Hepatocyte (in vitro differentiated cells): ENCODE measurements at places on chromosomes 7 and 10.

DNA sequence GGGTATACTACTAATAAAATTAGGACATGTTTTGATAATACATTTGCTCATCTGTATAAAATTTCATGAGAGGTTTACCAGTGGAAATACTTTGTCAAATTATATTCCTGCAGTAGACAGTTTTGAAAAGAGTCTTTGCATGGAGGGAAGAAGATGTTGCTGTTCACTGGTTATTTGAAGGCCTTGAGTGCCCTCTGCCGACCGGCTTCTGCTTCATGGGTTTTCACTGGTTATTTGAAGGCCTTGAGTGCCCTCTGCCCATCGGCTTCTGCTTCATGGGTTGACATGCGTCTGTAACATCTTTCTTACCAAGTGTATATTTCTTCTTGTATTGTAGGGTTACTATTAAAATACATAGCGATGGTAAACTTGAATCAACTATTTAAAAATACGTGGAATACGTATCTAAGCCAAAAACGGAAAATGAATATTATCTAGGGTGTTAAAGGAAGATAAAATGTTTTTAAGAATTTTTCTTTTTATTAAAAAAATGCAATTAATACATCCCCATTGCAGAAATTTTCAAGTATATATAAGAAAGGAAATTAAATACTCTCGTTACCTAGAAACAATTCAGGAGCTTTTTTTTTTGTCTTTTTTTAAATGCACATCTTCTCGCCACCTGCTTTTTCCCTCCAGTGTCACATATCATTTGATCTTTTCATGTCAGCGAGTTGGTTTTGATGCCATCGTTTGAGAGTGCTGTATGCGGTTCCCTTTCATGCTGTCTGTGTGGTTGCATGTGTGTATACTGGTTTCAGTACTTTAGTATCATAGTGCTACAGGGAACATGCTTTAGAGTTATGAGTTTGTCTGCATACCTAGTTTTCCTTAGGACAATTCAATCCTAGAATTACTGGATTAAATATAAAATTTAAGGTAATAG, 73.4 kb downstream of the SHH start:
- DNase-seq: peak; percentile 78

DNA sequence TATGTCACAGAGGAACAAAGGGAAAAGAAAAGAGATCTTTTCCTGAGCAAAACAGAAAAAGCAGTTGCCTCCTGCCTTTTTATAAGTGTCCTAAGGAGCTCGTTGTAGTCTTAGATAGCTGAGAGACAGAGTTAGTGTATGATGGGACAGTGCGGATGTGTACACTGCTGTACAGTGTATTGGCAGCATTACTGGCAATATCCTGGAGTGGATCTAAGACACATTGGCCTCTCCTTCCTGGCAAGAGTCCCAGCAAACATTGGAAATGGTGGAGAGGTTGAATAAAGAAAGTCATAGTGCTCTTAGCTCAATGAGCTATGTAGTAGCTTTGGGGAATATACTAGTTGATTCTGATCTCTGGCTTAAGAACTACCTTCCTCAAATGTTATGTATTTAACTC, 22.7 kb downstream of the GARS1 start:
- DNase-seq: no peak

DNA sequence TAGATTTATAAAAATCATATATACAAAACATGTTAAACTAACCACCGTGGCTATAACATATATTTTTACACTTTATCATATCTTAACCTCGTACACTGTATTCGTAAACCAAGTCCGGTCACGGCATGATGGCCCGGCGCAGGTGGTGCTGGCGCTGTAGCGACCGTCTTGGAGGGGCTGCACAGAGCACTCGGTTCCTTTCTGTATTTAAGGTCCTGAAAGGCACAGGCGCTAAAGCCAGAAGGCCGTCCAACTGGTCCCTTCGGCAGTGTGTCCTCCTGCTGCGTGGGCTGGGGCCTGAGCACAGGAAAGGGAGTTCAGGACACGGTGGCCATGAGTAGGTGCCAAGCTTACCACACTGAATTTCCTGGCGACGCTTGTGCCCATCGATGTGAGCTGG, 33.8 kb downstream of the AMZ1 start:
- no peak for DNase-seq

DNA sequence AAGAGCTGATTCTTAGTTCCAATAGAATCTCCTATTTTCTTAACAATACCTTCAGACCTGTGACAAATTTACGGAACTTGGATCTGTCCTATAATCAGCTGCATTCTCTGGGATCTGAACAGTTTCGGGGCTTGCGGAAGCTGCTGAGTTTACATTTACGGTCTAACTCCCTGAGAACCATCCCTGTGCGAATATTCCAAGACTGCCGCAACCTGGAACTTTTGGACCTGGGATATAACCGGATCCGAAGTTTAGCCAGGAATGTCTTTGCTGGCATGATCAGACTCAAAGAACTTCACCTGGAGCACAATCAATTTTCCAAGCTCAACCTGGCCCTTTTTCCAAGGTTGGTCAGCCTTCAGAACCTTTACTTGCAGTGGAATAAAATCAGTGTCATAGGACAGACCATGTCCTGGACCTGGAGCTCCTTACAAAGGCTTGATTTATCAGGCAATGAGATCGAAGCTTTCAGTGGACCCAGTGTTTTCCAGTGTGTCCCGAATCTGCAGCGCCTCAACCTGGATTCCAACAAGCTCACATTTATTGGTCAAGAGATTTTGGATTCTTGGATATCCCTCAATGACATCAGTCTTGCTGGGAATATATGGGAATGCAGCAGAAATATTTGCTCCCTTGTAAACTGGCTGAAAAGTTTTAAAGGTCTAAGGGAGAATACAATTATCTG, 1.6 kb downstream of the LRRTM3 start:
- no peak for DNase-seq

GRCh38 chr10:113056441-113057021, 106.5 kb downstream of the TCF7L2 start:
- DNase-seq: peak; percentile 41

GRCh38 chr10:131431533-131431932, 120.0 kb upstream of the TCERG1L start:
- no peak for DNase-seq

- DNase-seq: no peak
Observed at GRCh38 chr7:8481752-8482446, 48.5 kb downstream of the NXPH1 start.

DNA sequence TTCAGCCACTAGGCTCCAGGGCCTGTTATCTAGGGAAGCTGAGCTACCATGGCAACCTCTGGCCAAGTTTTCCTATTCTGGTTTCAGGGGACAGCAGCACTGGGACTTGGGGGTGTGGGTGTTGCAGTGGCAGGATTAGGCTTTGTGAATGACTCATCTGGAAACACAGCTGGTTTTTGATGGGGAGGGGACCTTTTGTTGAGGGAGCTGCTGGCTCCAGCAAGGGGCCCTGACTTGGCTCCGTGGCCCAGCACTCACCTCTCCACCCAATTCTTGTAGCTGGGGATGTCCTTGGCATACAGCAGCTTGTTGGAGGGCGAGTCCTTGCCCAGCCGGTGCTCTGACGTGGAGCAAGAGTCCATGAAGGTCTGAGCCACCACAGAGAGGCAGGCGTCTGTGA, 435.9 kb downstream of the PLXNA4 start:
- no peak for DNase-seq

- peak; percentile 92 for DNase-seq
Observed at GRCh38 chr10:11875494-11876281, 52.5 kb downstream of the PROSER2 start.

DNA sequence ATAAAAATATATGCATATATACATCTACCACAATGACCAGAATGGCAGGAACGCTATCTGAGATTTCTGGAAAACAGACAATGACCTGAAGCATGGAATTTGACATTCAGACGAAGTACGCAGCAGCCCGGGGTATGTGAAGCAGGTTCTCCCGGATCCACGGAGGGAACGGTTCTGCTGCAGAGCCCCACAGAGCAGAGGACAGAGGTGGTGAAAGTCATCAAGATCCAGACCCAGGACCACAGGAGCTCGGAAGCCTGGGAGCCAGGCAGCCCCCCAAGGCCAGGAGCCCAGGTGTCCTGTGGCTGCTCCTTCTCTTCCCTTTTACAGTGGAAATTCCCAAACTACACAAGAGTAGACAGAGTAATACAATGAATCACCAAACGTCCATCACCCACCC, 42.1 kb upstream of the DNAAF5 start:
- DNase-seq: no peak

DNA sequence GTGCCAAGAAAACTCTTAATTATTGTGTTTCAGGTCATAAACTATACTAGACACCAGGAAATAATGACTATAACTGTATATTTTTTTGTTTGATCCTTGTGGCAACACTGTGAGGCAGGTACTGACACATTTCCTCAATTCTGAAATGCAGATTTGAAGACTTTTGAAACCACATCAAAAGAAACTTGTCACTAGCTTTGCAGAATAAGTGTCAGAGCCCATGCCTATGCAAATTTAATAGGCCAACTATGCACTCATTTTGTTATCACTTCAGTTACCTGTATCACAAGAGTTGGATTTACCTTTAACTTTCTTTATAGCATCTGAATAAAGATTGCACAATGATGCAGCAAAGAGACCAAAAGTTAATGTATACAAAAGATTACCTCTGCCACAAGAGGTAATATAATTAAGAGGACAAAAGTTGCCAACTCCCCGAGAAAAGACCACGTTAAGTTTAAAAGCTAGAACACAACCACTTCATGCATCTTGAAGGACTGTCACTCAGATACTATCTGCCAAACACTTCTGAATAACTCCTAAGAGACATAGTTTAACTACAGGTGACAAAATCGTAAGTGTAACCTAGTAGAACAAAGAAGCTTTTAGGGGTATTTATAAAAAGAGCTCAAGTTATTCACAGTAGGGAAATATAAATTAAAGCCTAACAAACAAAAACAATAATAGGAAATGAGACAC, 80.5 kb downstream of the ELAPOR2 start:
- no peak for DNase-seq

DNA sequence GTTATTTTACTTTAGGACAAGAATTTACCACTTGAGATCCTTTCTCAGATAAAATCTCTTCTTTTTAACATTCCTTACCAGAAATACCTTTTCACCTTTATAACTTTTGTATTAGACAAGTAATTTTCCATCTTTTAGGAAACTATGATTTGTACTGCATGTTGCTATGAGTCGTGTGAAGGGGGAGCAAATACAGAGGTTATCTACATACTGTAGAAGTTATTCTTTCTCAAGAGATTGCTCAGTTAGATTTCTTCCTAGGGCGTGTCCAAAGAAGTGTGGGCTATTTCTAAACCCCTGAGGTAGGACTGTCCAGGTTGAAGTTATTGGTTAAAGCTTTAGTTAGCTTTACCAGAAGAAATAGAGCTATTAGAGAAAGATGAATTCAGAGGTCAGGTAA, 30.2 kb upstream of the ARHGAP12 start:
- DNase-seq: no peak

DNA sequence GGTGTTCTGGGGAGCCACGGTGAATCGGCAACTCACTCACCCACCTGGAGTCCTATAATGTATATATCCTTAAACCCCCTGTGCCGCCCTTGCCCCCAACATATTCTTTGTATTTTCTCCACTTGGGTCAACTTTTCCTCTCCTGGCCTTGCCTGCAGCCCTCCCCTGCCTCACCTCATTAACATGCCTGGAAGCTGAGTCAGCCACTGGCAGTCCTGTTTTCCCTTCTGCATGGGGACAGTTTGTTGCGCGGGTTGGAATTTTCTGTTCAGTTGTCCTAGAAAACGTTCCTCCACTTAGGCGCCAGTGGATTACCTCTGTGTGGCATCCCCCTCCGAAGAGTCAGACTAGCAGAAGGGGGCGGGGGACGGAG, 97.4 kb downstream of the C10orf105 start:
- peak; percentile 73 for DNase-seq

DNA sequence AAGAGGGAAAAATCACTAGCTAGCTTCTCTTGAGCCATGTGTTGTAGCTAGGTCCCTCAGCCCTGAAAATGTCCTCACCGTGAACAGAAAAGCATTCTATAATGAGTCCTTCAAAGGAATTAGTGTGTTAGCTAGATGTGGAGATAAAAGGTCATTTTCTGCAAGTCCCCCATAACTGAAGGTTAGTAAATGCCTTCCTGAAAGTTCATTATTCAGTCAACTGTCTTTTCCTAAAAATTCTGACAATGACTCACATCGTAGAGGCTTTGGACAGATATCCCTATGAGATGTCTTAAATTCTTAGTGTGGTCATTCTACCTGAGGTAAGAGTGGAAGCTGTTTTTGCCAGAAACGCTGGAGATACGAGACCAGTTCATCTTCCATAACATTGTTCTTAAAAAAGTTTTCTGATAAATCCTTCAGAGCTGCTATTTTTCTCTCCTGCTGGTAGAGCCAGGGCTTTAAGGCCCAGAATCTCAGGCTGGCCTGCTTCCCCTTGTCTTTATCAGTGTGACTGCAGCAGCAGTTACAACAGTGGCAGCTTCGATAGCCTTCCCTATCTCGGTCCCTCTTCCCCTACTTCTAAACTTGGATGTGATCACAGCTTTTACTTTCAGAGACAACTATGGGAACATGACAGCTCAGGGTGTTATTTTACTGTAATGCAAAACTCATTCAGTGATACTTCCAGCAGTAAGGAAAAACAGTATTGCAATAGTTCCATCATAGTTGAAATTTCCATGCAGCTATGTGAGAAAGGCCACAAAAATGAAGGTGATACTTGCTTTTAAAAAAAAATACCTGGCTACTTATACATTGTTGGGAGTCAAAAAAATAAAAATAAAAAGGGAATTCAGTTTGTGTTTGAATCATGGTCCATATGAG, 37.3 kb upstream of the PRKAR2B start:
- no peak for DNase-seq

- DNase-seq: no peak
Observed at GRCh38 chr7:38020121-38020785, 99.8 kb downstream of the EPDR1 start.
